DMS79 (cell line): ENCODE measurements at places on chromosomes 3 and 15.

GRCh38 chr15:42695527-42696071, 41.3 kb downstream of the CDAN1 start:
- no peak for DNase-seq

GRCh38 chr3:181755959-181756358, 44.2 kb downstream of the SOX2 start:
- no peak for DNase-seq

DNA sequence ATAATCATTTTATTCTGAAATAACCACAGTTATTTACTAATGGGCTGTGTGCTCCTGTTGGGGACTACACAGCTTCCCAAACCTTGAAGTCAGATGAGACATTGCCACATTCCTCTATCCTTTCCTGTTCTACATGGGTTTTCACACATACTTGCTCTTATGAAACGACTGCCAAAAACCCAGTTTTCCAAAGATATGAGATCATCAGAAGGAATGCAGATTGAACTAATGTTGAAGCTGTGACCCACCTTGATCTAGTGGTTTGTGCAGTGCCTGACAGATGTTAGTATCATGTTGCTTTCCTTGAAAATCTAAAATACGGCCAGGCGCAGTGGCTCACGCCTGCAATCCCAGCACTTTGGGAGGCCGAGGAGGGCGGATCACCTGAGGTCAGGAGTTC, 144.6 kb downstream of the VGLL4 start:
- no peak for DNase-seq

- peak; percentile 73 for DNase-seq
These were observed 84.3 kb downstream of the ARPP21 start for GRCh38 chr3:35723480-35724097.

DNA sequence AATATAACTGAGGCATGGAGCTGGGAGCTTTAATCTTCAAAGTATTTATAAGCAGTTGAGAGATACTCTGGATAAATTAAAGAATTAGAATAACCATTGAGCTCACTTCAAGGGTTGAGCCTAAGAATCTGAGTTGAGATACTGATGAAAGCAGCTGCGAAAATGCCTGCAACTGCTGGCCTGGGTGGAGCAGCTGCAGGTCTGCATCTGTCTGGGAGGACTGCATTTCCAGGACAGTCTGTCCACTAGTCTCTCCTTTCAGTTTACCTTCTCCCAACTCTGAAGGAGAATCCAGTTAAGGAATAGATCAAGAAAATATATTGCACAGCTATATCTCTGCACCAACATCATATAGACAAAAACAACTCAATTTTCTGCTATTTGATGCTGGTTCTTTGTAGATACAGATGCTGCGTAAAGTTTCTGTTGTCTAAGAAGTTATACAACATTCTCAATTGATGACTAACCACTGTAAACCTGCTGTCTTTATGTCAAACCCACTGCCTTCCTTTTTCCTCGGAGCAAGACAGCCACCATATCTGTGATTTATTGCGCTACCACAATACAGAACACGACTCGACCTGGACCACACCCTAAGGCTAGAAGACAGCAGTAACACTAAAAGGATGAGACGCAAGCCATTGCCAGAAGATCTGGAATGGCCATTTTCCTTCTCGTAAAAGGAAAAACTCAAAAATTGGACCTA, 245.1 kb downstream of the MAGI1 start:
- DNase-seq, result no peak

DNA sequence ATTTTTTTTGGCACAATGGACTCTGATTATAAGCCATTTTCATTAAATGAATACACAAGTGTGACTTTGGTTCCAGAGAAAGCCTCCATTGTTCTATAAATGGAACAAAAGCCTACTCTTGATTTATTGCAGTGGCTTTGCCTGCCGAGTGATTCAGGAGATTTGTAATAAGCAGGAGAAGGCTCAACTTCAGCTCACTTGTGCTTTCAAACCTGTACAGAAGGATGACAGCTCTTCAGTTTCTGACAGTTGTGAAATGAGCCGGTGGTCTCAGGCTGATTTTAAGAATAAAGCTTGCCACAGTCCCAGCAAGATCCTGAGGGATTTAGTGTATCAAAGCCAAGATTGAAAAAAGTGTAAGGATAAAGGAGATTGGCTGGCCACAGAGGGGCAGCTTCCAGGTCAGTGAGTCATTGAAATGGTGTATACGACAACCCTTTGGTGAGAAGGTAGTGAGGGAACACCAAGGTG, 438.8 kb upstream of the TGFBR2 start:
- no peak for DNase-seq

- no peak for DNase-seq
These were observed 72.9 kb upstream of the SLC6A1 start for GRCh38 chr3:10919636-10920035.

DNA sequence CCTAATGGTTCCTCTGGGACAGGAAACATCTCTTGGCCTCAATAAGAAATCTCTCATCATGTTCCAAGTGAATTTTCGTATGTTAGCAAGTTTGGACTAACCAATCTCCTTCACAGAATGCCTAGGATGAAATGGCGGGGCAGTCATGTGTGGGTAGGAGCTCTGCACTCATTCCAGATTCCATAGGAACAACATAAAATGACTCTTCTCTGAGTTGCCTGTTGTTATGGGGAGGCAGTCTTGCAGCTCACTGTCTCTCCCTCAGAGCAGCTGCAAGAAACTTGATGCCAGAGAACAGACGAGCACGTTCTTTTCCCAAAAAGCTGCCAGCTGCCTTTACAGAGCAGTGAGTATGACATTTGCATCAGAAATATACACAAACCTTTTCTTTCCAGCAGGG, 34.1 kb downstream of the SPATA12 start:
- DNase-seq, result no peak

- DNase-seq, result no peak
These were observed 106.5 kb upstream of the ADPGK start for GRCh38 chr15:72890043-72890442.

GRCh38 chr15:41855261-41855961, 16.8 kb downstream of the PLA2G4B start:
- no peak for DNase-seq

DNA sequence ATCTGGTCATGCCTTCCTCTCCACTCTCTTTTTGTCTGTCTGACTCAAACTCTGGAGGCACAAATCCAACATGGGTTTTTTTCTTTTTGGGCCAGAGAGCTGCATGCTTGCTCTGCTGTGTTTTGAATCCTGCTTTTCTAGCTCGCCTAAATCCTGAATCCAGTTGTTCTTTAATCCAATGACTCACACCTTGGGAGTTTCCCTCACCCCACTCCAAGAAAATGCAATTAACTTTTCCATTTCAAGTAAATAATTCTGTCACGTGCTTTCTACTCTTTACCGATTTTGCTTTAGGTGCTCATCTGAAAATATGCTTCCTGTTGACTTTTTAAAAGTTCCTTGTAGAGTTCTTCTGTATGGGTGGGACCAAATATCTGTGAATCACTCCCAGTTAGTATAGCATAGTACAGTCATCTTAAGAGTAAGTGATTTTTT, 47.6 kb downstream of the SLMAP start:
- no peak for DNase-seq

GRCh38 chr3:97981886-97982285, 9.7 kb upstream of the RIOX2 start:
- no peak for DNase-seq

DNA sequence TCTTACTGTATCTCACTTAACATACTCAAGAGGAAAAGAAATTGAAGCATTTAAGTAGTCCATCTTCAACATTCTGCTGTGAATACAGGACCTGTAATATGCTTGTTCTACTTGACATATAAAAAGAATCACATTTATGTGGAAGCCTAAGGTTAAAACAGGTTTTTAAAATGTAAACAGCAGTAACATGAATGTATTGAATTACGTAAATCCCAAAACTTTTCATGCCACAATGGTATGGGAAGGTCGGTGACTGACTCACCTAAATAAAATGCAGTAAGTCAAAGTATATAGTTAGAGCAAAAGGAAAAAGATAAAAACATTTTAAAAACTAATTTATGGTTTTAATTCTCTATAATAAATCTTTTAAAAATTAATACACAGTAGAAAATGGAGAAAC, 115.7 kb upstream of the TJP1 start:
- no peak for DNase-seq

- no peak for DNase-seq
These were observed 328.7 kb downstream of the ZBBX start for GRCh38 chr3:167051421-167051820.

- DNase-seq, result peak; percentile 55
These were observed 589 bp downstream of the ANAPC13 start for GRCh38 chr3:134485075-134485717.

DNA sequence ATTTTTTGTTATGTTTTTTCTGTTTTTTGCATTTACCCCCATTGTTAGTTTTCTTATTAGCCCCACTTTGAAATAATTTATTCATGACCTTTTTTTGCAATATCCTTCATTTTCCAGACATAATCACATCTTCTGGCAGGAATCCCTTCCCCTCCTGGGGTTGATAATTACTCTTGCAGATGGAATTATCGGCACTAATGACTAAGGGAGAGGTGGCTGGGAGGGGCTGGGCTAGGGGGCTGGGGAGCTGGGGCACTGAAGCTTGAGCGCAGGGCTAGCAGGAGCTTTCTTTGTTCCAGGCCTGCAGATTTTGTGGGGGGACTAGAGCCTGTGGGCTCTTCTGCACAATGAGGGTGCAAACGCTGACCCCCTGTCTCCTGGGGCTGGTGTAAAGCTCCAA, 77.8 kb downstream of the RAB11A start:
- no peak for DNase-seq

DNA sequence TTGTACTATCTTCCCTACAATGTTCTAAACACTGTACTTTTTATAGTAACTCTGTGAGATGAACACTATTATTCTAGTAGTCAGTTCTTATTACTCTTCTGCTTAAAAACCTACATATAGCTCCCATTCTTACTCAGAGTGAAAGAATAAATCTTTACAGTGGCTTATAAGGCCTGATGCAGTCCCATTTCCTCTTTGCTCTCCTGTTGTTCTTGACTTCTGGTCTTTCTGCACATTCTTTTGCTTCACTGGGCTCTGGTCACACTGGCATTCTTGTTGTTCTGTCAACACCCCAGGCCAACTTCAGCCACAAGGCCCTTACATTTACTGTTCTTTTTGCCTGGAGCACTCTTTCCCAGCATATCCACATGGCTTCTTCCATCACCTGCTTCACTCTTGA, 58.2 kb upstream of the TP63 start:
- DNase-seq, result no peak

- DNase-seq, result no peak
These were observed 6.4 kb upstream of the TBC1D2B start for GRCh38 chr15:78083687-78084448.

GRCh38 chr3:178561239-178561638, 25.0 kb downstream of the KCNMB2 start:
- no peak for DNase-seq

DNA sequence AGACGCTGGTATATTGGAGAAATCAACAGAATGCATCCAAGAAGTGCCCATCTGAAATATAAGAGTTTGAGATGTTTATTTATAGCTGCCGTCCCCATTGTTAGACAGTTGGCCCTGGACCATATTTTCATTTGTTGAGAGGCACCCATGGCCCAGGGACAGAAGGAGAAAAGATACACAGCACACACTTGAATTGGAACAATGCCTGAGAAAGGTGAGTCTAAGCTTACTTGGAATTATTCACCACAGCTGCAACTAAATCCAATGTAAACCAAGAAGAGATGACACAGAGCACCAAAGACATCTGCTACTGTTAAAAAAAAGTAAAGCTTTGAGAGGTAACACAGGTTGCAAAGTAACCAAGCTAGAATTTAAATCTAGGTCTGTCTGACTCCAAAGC, 525.5 kb upstream of the NAALADL2 start:
- DNase-seq, result peak; percentile 0

DNA sequence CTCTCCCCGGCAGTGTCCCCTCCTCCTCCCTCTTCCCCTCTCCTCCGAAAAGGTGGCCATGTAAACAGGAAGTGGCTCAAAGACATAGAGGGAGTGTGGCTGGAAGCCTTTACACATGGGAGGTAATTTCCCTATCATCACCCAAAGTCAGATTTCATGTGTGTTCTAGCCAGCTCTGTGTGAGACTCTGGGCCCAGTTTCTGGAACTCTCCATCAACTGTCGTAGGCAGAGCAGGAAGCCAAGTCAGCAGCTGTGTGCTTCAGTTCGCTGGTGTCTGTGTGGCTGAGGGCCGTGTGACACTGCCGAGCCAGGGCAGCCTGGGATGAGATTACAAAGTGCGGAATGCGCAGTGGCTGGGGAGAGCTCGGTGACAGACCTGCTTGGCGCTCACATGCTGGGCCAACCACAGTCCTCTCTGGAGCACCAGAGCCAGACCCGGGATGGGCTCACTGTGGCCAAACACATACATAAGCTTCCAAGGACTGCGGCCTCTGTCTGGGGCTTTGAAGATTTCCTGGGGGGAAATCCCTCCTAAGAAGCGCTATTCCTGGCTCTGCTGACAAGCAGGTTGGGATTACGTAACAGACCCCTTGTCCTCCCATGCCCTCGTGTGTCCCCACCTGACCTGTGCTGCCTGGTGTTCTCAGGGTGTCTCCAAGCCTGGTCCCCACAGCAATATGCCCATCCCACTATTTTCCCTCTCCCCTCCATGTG, 50.7 kb downstream of the UMPS start:
- no peak for DNase-seq

- no peak for DNase-seq
These were observed 519.7 kb upstream of the FRG2C start for GRCh38 chr3:75144406-75144805.

- no peak for DNase-seq
These were observed 160.0 kb upstream of the PRICKLE2 start for GRCh38 chr3:64385277-64385676.

DNA sequence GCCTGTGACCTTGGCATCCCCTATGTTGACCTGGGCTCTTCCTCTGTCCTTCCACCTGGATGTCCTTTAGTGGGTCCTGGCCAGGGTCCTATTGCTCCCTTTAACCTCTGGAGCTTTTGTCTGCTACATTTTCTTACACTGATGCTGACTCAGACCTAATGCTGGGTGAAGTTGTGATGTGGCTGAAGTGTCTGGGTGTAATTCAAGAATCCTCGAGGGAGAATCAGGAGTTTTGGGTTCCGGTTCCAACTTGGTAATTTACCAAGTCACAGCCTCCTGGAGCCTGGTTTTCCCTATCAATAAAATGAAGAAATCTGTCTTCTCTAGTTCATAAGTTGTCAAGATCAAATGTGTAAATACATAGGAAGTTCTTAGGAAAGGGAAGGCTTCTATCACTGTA, 25.6 kb downstream of the CEP19 start:
- DNase-seq, result no peak

DNA sequence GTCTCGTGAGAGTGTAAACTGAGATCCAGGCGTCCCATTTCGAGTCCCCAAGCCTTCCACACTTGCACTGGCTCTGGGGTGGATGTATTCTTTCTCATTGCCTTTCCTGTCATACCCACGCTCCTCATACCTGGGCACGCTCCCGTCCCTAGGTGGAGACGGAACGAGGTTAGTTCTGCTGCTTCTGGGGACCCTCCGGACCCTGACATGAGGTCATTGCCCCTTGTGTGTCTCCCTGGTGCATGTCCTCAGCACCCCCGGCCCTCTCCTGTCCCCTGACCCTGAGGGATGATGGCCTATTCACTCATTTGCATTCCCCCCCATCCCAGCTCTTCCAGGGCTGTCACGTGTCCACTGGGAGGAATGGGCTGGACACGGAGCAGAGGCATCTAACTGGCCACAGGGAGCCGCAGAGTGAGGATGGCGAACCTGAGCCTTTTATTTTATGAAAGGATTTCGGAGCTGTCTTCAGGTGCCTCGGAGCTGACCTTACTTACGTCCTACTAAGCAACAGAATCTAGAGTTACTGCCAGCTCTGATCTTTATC, 8.2 kb downstream of the NIPA1 start:
- no peak for DNase-seq

GRCh38 chr3:71763426-71763825, 9.8 kb downstream of the GPR27 start:
- DNase-seq, result no peak
